Stimulated activated CD4-positive, alpha-beta T cell treated with anti-CD3 and anti-CD28 coated beads, Interleukin-4, amount 100 ng/mL, for 48 hours (primary cell): ENCODE measurements at places on chromosomes 12 and 14.

DNA sequence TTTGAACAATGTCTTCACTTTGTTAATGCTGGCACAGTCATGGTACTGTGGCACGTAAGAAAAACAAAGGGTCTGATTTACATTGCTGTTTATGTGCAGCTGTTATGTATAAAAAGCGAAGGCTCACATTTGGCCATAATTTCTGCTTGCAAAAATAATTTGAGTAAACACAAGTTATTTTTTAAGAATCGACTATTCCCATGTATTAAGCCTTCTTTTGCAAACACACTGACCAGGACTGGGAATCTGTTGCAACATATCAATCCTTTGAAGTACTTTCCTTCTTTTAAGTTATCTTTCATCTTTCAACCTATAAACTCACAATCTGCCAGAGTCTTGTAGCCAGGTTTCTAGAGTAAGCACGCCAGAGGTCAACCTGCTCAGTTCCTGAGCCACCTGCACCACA lies 145.4 kb upstream of the BMP4 start:
- no peak for DNase-seq

DNA sequence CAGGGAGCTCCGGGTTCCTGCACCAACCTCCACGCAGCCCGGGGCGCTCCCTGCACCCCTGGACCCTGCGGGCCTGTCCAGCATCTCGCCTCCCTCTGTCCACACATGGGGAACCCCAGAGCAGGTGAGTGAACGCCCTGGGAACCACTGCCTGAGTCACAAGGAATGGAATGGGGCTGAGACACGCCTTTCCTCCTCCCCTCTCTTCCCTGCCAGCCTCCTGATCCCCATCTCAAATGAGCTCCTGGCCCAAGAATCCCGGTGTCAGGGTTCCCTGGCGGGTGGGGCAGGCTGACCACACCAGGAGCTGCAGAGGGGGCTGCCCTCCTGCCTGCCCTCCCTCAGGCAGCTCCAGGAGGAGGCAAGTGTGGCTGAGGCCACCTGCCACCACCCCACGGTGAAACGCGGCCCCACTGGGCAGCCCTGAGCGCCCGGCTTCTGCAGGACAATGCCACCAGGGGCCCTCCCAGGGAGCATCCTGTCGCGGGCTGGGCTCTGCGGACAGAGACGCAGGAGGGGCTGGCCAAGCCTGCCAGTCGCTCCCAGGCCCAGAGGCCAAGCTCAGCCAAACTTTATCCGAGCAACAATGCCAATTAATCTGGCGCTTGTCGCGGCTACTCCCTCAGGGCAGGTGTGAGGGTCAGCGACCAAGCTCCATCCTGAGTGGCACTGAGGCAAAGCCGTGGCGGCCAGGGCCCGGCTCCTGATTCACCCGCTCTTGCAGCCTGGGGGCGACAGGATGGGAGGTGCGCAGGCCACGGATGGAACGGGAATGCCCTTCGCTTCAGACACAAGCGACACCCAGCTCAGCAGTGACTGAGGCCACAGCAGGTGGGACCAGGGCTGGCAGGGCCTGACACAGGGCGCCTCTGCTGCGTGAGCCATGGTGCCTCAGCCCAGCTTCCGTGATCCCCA lies 44.3 kb downstream of the GALNT9 start:
- no peak for DNase-seq

DNA sequence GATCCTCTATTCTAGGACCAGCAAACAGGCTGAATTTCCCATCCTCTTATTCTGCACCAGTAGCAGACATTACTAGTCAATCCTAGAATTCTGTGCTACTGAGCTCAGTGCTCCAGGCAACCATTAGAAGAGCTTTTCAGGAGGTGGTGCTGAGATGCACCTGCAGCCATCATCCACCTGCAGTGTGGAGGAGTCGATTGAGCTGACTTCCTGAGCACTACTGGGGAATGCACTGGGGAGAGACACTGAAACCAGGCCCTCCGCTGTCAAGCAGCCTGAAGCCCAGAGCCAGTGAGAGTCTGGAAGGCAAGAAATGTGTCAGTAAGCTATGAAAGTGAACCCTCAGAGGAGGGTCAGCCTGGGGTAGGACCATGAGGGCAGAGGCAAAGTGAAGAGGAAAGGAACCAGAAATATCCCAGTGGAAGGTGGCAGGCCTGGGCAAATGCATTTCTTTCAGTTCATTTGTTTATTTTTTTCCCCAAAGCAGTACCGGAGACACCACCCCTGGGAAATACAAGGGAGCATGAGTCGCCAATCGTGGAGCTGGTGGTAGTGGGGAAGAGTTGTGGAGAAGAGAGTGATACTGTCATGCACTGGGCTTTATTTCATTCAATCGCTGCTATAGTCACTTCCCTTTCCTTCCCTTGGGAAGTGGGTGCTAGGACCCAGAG lies 23.0 kb upstream of the SERPINA4 start:
- no peak for DNase-seq

DNA sequence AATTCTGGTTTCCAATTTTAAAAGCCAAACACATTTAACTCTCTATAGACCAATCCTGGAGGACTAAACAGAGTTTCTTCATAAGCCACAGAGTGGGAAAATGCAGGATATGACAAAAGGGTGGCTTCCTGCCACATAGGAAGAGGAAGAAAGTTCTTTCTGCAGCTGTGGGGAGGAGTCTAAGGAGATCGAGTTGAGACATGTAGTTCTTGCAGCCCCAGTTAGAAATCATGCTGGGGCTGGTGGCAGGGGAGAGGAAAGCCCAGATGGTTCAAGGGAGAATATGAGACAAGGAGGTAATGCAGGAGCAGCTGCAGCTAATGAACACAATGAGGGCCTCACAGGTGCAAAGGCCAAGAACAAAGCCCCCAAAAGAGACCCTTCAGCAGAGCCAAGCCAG lies 85.0 kb upstream of the ARID2 start:
- no peak for DNase-seq

DNA sequence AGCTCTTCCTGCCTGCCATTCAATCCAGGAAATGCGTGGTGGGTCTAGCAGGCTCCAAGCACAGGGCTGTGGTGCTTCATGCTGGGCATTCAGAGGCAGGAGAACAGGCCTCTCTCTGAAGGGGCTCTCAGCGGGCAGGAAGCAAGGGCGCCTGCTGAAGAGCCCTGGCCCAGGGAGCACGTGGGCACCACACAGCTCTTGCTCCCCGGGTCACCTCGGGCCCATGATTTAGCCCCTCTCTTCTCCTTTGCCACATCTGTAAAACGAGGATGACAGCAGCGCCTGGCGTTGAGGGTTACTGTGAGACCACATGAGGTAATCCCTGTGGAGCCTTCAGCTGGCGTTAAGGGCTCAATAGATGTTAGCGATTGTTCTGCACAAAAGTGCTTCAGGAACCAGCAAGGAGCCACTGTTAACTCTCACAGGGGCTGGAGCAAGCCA lies 37.6 kb upstream of the SPTLC2 start:
- no peak for DNase-seq

- no peak for DNase-seq
Observed at GRCh38 chr14:104069541-104069940, 16.0 kb upstream of the ASPG start.

DNA sequence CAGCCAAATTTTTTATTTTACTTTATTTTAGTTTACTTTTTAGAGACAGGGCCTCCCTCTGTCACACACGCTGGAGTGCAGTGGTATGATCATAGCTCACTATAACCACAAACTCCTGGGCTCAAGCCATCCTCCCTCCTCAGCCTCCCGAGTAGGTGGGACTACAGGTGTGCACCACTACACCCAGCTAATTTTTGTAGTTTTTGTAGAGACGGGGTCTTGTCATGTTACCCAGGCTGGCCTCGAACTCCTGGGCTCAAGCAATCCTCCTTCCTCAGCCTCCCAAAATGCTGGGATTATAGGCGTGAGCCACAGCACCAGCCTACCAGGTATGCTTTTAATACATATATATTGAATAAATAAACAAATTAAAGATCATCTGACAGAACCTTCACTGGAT lies 32.7 kb upstream of the LTA4H start:
- no peak for DNase-seq

- no peak for DNase-seq
Observed at GRCh38 chr12:115096588-115097397, 412.8 kb upstream of the TBX3 start.

GRCh38 chr12:109744026-109744425 lies 30.4 kb downstream of the FAM222A start:
- no peak for DNase-seq
